ENCODE measurements at places on chromosomes 12 and 14.

- DNase-seq, result no peak
Observed at GRCh38 chr12:79532907-79533288, 157.9 kb downstream of the PAWR start.

DNA sequence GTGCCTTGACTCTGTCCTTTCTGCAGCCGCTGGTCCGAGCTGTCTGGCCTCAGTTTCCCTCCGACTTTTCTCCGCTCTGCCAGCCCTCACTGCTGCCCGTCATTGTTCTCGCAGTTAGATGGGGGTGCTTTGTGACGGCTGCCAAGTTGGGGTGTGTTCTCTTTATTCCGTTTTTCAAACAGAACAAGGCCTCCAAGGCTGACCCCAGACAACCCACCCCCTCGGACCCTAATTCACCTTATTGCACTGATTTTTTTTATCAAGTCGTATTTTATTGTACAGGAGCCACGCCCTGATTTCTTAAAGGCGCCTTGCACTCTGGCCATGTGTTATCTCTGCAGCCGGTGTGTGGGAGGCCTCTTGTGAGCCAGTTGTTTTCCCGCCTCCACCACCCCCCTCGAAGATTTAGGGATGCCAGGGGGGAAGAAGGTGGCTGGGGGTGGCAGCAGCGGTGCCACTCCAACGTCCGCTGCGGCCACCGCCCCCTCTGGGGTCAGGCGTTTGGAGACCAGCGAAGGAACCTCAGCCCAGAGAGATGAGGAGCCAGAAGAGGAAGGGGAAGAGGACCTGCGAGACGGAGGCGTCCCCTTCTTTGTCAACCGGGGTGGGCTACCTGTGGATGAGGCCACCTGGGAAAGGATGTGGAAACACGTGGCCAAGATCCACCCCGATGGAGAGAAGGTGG lies 1.3 kb downstream of the VASH1 start:
- no peak for DNase-seq

- DNase-seq, result no peak
Observed at GRCh38 chr12:45122768-45123380, 72.0 kb upstream of the DBX2 start.

GRCh38 chr12:18923721-18924120 lies 185.8 kb downstream of the CAPZA3 start:
- DNase-seq, result no peak

GRCh38 chr12:126772171-126772864 lies 1494.7 kb upstream of the TMEM132C start:
- no peak for DNase-seq

DNA sequence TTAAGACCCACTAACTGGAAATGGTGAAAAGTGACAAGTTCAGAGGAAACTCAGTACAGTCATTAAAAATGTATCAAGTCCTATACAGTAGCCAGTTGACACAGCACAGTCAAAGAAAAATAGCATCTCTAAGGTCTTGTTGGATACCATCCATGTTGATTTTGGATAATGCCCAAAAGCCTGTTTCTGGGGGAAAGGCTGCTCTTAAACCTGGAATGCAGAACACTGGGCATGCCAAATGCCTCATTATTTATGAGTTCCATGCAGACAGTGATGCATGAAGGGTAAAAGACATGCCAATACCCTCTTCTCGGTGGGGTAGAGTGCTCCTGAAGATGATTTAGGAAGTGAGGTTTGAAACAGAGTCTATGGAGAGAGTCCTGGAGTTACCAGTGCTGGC lies 29.6 kb downstream of the KCNK13 start:
- DNase-seq, result no peak

GRCh38 chr14:50603565-50603964 lies 43.6 kb downstream of the ATL1 start:
- DNase-seq, result no peak

- peak; percentile 72 for DNase-seq
Observed at GRCh38 chr12:105235732-105236476, at the start of gene APPL2. TSS of gene APPL2 (minus strand) at chr12:105236174. CDS start at chr12:105236012, 162 bp downstream.

DNA sequence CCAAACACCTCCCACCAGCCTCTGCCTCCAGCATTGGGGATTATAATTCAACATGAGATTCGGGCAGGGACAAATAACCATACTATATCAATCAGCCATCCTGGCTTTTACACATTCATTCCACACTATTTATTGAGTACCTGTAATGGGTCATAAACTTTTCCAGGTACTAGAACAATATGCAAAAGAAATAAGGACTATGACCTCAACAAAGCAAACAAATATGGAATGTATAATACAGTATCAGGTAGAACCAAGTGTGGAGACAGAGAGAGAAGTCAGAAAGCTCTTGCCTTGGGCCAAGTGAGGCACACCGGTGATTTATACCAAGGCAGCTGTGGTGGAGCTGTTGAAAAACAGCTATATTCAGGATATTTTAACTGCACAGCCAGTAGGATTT lies 116.3 kb downstream of the TSPAN8 start:
- DNase-seq, result no peak

- no peak for DNase-seq
Observed at GRCh38 chr14:89648924-89649323, 231.9 kb upstream of the FOXN3 start.

GRCh38 chr14:60094306-60094897 lies 2.7 kb downstream of the PCNX4 start:
- no peak for DNase-seq

GRCh38 chr12:5898874-5899273 lies 46.2 kb downstream of the ANO2 start:
- DNase-seq, result no peak

- no peak for DNase-seq
Observed at GRCh38 chr12:63008372-63008771, 73.4 kb upstream of the PPM1H start.

DNA sequence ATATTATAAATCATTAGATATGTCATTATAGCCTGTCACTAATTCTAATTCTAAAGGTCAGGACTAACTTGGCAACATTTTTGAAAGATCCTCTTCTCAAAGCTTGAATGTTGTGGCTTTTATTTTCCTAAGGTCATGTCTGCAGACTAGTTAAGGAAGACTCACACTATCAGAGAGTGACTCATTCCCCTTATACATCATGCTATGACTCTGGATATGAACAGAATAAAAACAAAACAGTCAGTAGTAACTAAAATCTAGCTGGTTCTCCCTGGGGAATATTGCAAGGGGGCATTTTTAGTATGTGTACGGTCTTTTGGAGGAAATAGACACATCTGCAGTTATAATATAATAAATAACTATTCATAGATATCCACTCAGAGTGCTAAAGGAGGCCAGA lies 170.6 kb downstream of the SLC2A13 start:
- DNase-seq, result no peak

- DNase-seq, result no peak
Observed at GRCh38 chr12:51076236-51076930, 7.0 kb downstream of the CSRNP2 start.
